ENCODE measurements at places on chromosomes 2 and 18. TPM values are rescaled to one million over a fixed set of nuclear protein-coding genes. Genes with fewer than 3 reads are reported as not detected.

Gene TLX2
- not detected for total RNA-seq

DNA sequence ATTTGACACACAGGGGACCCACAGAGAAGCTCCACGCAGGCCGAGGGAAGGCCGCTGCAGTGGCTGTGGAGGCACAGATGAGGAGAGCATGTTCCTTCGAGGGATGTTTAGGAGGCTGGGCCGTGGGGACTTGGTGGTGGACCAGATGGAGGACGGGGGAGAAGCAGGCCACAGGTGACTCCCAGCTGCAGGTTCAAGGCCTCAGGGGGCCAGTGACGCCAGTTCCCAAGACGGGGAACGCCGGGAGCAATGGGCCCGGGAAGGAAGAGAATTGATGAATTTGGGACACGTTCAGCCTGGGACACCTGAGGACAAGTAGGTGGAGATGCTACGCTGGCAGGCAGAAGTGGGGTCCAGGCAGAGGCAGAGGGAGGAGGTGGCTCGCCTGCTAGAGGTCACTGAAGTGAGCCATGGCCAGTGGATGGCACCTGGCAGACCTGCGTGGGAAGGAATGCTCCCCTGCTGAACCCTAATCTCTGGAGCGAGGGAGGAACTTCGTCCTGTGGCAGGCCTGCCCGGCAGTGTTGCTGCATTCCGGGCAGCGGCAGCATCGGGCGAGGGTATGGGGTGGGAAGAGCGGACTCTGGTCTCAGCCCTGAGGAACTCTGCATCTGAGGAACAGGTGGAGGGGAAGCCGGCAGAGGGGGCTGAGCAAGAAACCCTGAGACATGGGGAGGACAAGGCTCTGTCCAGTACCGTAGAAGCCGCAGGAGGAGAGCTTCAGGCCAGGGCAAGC lies 25.2 kb upstream of the HPCAL1 start:
- no peaks in the 10 kb centered on the region for H3K27me3 ChIP-seq
- H3K36me3 ChIP-seq = no peaks in the 10 kb centered on the region
- DNase-seq = no peak
- H3K4me3 ChIP-seq = no peak overlapping the region
- H3K27ac ChIP-seq = no peak overlapping the region

DNA sequence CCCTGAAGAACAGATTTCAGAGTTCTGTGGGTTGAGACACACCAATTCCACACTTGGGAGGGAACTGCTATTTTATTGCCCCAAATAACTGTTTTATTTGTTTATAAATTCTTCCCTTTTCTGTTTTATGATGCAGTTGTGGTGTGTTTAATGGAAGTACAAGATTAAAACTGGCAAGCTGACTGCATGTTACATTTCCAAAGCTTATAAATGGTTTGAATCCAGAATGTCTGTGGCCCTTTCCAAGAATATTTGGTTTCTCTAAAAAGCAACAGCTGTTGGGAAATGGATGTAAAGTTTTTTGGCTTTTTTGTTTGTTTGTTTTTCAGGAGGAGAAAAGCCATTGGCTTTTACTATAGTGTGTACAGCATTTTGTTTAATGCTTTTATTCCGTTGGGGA lies 234.5 kb downstream of the MTX2 start:
- no peak for DNase-seq
- no peaks in the 10 kb centered on the region for H3K4me1 ChIP-seq
- no peak overlapping the region for H3K4me3 ChIP-seq
- H3K36me3 ChIP-seq = no peaks in the 10 kb centered on the region
- H3K27ac ChIP-seq = no peak overlapping the region

DNA sequence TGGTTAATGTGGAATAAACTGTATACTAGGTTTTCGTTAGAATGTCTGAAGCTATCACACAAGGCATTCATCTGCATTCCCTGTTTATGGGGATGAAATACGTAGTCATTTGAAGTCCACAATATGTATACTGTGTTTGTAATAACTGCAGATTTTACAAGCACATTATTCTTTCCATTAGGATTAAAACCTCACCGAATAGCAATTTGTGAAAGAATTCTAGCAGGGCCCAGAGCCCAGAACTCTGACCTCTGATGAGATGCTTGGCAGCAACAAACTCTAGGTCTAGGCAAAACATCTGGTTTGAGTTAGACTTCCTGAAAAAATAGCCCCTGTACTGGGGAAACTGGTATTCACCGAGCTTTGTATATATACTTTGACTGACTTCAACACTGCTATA lies 158.2 kb downstream of the SRBD1 start:
- no peaks in the 10 kb centered on the region for H3K36me3 ChIP-seq
- no peaks in the 10 kb centered on the region for H3K27me3 ChIP-seq
- DNase-seq = no peak
- no peak overlapping the region for H3K4me3 ChIP-seq
- H3K4me1 ChIP-seq = no peaks in the 10 kb centered on the region
- no peak overlapping the region for H3K27ac ChIP-seq

DNA sequence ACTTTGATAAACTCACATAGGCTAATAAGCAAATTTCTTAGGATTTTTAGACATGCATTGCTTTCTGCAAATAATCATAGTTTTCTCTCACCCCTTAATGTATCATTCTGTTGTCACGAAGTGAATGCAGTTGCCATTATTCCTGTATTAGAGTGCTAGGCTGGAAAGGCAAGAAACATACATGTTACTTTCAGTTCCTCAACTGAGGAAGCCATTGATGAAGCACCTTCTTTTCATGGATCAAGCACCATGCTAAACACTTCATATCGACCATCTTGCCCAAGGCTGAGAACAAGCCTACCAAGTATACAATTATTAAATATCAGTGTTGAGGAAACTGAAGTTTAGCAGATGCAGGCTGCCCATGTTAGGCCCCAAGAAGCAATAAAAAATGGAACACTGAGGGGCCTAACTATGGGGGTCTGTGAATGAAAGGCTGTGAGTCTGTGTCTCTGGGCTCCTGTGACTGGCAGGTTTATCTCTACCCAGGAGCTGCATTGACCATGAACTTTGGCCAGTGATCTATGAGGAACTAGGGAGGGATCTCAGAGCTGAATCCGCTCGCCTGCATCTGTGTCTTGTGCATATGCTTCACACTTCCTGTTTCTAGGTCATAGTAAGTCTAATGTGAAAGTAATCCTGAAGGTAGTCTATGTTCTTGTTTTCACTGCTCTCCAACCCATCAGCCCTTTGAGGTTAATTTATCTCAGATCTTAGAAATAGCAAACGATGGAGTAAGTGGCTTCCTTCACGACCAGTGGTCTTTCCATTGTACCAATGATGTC lies 16.0 kb upstream of the TSPYL6 start:
- H3K4me3 ChIP-seq = no peak overlapping the region
- DNase-seq = no peak
- no peaks in the 10 kb centered on the region for H3K27me3 ChIP-seq

- H3K27ac ChIP-seq = no peak overlapping the region
- no peaks in the 10 kb centered on the region for H3K4me1 ChIP-seq
- no peaks in the 10 kb centered on the region for H3K36me3 ChIP-seq
- no peak for DNase-seq
- H3K27me3 ChIP-seq = no peaks in the 10 kb centered on the region
- no peak overlapping the region for H3K4me3 ChIP-seq
Observed at GRCh38 chr18:79744625-79745024, 53.1 kb upstream of the KCNG2 start.

Gene GATA6
- 0.91 TPM for total RNA-seq

Gene AP1S3
- total RNA-seq = 0.69 TPM

DNA sequence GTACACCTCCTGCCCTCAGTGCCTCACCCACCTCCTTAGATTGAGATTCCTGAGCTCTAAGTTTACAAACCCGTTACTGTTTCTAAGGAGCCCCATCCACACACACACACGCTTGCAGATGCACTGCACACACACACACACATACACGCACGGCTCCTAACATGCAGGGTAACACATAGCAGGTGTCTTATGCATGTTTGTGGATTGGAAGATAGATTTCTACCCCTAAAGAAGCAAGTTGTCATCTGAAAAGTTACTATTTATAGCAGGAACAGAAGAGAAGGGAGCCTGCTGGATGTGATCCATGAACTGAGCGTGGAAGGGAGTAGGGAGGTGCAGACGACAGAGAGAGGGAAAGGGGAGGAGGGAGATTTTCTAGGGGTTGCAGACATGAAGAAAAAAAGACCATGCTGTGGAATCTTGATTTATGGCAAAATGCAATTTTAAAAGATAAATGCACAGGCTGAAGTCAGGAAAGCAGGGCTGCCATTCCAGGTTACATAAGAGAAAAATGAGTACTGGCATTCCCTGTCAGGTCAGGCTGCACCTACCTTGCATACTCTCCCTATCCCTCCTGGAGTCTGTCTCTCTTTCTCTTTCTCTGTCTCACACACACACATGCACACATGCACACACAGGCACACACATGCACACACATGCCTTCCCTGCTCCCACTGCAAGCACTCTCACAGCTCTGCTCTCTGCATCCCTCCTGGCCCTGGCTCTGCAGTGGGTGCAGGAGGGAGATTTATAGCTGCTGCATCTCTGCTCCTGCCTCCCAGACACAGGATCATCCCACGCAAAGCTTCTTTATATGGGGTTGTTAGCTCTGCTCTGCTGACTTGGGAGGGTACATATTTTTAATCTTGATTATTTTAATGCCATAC lies 192.6 kb upstream of the MYT1L start:
- H3K27ac ChIP-seq = no peak overlapping the region
- H3K27me3 ChIP-seq = no peaks in the 10 kb centered on the region
- H3K4me1 ChIP-seq = peaks cover 6% of the 10 kb centered on the region
- no peak for DNase-seq

Gene ITPRIPL1
- total RNA-seq = 0.77 TPM

Gene MC4R
- total RNA-seq = not detected

- no peaks in the 10 kb centered on the region for H3K4me1 ChIP-seq
- H3K27ac ChIP-seq = no peak overlapping the region
- no peaks in the 10 kb centered on the region for H3K27me3 ChIP-seq
- no peak for DNase-seq
Observed at GRCh38 chr18:42850174-42851083, 265.1 kb downstream of the RIT2 start.

- no peaks in the 10 kb centered on the region for H3K27me3 ChIP-seq
- H3K27ac ChIP-seq = no peak overlapping the region
- H3K4me3 ChIP-seq = no peak overlapping the region
- peaks cover 30% of the 10 kb centered on the region for H3K36me3 ChIP-seq
- H3K4me1 ChIP-seq = peaks cover 35% of the 10 kb centered on the region
- no peak for DNase-seq
Observed at GRCh38 chr2:74378007-74378406, 2.1 kb downstream of the DCTN1 start.

Gene XIRP2
- total RNA-seq = 2,931 TPM

Gene CPO
- 0.34 TPM for total RNA-seq

DNA sequence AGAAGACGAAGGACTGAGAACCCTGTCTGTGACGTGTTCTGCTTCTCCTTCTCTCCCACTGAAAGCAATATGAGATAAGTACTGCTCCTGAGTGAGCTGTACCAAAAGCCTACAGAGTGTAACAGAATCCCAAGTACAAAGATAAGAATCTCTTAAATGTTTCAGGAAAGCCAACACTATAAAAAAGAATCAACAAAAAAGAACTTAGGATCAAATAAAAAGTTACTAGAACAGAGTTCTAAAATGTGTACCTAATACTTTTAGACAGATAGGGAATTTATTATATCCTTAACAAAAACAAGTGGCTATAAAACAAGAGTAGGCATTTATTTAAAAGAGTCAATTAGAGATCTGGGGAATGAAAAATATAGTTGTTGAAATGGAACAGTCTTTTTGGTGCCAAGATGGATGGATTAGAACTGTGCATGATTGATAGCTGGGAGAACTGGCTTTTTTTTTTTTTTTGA lies 49.0 kb downstream of the NCOA1 start:
- no peak overlapping the region for H3K27ac ChIP-seq
- DNase-seq = no peak
- no peak overlapping the region for H3K4me3 ChIP-seq
- peaks cover 4% of the 10 kb centered on the region for H3K36me3 ChIP-seq
- no peaks in the 10 kb centered on the region for H3K27me3 ChIP-seq

DNA sequence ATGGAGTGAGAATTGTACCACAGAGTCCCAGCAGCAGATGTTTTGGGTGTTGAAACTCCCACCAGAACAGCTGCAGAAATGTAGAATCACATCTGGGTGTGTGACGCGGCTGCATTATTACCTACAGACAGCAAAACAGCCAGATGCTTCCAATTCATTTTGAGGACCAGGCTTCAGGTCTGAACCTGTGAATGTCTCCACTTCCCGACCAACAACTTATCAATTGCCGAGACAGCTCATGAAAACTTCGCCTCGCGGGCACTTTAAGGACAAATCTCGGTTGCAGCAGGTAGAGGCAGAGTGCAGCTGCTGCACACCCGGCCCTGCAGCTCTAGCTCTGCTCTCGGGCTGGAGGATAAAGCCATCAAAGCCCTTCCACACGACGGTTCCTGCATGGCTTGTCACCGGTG lies 202.0 kb downstream of the HRH4 start:
- H3K36me3 ChIP-seq = no peaks in the 10 kb centered on the region
- H3K27me3 ChIP-seq = peaks cover 2% of the 10 kb centered on the region
- H3K4me1 ChIP-seq = no peaks in the 10 kb centered on the region
- DNase-seq = no peak
- no peak overlapping the region for H3K27ac ChIP-seq

Gene IL1RL1
- total RNA-seq = 3.5 TPM

GRCh38 chr2:124646166-124646815 lies 621.2 kb downstream of the CNTNAP5 start:
- DNase-seq = no peak
- no peak overlapping the region for H3K27ac ChIP-seq
- no peak overlapping the region for H3K4me3 ChIP-seq
- H3K36me3 ChIP-seq = no peaks in the 10 kb centered on the region
- H3K27me3 ChIP-seq = no peaks in the 10 kb centered on the region
- H3K4me1 ChIP-seq = no peaks in the 10 kb centered on the region

DNA sequence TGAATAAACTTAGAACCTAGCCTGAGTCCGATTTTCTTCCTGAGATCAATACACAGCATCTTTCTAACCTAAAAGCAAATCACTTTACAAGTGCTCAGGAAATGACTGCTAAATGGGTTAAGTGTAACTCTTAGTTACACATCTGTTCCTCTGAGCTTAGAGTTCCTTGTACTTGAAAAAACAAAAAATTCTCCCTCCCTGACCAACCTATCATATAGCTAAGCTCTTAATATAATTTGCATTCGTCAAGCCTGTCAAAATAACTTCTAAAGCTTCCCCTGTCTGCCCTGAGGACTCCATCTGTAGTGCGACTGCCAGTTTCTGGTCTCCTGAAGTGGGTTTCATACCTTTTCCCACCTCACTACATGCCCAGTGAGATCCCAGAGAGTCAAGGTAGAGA lies 190.4 kb downstream of the NCK2 start:
- no peaks in the 10 kb centered on the region for H3K27me3 ChIP-seq
- H3K4me3 ChIP-seq = no peak overlapping the region
- no peak for DNase-seq
- no peak overlapping the region for H3K27ac ChIP-seq
- no peaks in the 10 kb centered on the region for H3K4me1 ChIP-seq

Data from psoas muscle (tissue), 8 donors.